ENCODE measurements at places on chromosomes 4 and X.

DNA sequence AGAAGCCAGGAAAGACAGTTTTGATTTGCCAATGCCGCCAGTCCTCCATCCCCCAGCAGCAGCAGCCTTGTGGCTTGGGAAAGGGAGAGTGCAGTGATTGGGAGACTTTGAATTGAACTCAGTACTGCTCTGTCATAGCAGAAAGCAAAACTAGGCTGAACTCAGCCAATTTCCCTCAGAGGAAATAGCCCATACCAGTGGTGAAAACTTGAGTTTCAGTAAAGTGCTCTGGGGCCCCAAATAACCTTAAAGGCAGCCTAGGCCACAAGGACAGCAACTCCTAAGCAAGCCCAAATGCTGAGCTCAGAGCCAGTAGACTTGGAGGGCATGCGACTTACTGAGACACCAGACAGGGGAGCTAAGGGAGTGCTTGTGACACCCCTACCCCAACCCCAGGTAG is 2.0 kb upstream of the PROM1 start:
- no peak for DNase-seq

DNA sequence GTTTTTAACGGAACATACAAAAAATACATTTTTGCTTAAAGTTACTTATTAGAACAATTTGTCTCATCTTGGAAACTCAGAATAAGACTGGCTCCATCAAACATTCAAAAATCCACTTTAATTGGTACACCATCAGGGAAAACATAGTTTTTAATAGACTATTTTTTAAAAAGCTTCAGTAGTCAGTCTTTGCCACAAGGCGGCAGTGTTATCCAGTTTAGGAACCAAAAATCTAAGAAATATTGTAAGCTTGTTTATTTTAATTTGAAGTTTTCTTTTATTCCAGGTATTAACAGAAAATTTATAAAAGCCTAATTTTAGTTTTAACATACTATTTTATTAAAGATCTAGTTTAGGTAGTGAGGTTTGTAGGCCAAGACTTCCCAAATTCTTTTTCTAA is 107.7 kb downstream of the APOOL start:
- no peak for DNase-seq

- DNase-seq = no peak
Measured at GRCh38 chr4:82905205-82905604, 4.7 kb downstream of the THAP9 start.

DNA sequence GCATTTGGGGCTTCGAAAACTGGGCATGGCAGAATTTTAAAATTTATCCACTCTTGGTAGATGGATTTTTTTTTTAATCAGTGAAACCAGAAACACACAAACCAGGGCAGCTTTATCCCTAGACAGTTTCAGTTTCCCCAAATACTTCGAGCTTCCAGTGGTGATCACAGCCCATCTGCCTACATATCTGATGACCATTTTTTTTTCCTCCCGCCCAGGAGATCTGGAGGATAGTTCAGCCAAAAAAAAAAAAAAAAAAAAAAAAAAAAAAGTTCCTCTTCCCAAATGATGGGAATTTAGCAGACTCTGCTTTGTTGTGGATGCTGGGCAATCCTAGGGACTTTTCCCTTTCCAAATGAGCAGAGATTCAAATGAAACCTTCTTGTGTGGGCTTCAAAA is 1.0 kb upstream of the TBC1D9 start:
- DNase-seq = no peak

DNA sequence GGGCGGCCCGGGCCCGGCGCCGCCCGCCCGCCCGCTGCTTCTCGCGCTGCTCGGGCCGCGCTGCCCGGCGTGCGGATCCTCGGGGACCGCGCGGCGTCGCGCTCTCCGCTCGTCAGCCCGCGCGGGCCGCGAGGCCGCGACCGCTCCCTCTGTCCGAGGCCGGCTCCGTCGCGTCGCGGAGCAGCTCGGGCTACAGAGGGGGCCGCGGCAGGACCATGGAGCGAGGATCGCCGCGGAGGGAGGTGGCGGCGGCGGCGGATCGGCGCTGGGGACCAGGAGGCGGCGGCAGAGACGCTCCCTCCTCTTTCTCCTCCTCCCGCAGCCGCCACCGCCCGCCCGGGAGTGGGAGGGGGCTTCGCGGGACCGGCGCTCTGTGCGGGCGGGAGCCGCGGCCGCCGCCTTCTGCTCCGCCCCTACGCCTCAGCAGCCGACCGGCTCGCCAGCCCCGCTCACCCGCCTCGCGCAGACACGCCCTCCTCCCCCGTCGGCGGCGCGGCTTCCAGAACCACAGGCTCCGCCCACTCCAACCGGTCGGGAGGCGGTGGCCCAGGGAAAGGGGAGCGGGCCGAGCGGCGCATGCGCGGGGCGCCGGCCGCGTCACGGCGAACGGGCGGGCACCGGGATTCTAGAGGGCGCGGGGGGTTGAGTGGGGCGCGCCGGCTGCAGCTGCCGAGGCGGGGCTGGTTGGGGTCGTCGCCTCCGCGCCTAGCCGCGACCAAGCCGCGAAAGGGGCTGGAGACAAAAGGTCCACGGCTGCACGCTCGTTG is at the start of gene CASK:
Gene CASK (minus strand): TSS at position 344 of the 767 bp plus-strand sequence. CDS start 566 bp downstream, outside the sequence.
- peak; percentile 87 for DNase-seq

Data from breast epithelium (tissue), 4 donors.